WTC11 (cell line): ENCODE measurements at places on chromosomes 16 and 17. TPM values are rescaled to one million over a fixed set of nuclear protein-coding genes. Genes with fewer than 3 reads are reported as not detected.

DNA sequence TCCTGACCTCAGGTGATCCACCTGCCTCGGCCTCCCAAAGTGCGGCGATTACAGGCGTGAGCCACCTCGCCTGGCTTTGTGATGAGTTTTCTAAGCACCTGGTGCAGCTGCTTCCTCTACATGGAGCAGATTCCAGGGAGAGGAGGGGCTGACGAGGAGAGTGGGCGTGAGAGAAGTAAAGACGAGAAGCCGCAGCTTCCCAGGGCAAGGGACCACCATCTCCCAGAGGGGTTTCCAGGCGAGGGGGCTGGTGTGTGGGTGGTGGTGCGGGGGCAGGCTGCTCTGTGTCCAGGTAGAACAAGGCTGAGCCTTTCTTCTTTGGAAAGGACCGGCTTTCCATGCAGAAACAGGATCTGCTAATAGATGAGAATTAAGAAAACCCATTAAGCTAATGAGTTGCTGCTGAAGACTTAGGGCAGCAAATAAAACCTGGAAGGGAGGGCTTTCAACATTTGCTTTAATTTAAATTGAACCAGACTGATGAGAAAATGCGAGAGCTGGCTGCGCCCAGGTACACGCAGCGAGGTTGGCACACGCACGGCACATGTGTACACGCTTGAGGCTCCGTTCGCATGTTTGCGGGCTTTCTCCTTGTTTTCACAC lies 236.7 kb downstream of the RBFOX3 start:
- H3K4me3 ChIP-seq, result no peak overlapping the region
- H3K4me1 ChIP-seq, result peaks cover 18% of the 10 kb centered on the region
- H3K36me3 ChIP-seq, result no peaks in the 10 kb centered on the region
- DNase-seq, result no peak

- H3K4me1 ChIP-seq, result peaks cover 32% of the 10 kb centered on the region
- no peak overlapping the region for H3K4me3 ChIP-seq
- no peak overlapping the region for H3K27ac ChIP-seq
- DNase-seq, result no peak
Observed at GRCh38 chr17:74271901-74272561, 2.0 kb upstream of the DNAI2 start.

- peaks cover 25% of the 10 kb centered on the region for H3K4me1 ChIP-seq
- H3K4me3 ChIP-seq, result peak overlapping the region; percentile 71
- H3K27ac ChIP-seq, result no peak overlapping the region
- peaks cover 31% of the 10 kb centered on the region for H3K27me3 ChIP-seq
- peak; percentile 85 for DNase-seq
Observed at GRCh38 chr16:49857423-49858181, 1.7 kb upstream of the ZNF423 start.

- no peaks in the 10 kb centered on the region for H3K27me3 ChIP-seq
- no peak for DNase-seq
- no peak overlapping the region for H3K4me3 ChIP-seq
Observed at GRCh38 chr17:57533684-57534305, 211.3 kb downstream of the CCDC182 start.

DNA sequence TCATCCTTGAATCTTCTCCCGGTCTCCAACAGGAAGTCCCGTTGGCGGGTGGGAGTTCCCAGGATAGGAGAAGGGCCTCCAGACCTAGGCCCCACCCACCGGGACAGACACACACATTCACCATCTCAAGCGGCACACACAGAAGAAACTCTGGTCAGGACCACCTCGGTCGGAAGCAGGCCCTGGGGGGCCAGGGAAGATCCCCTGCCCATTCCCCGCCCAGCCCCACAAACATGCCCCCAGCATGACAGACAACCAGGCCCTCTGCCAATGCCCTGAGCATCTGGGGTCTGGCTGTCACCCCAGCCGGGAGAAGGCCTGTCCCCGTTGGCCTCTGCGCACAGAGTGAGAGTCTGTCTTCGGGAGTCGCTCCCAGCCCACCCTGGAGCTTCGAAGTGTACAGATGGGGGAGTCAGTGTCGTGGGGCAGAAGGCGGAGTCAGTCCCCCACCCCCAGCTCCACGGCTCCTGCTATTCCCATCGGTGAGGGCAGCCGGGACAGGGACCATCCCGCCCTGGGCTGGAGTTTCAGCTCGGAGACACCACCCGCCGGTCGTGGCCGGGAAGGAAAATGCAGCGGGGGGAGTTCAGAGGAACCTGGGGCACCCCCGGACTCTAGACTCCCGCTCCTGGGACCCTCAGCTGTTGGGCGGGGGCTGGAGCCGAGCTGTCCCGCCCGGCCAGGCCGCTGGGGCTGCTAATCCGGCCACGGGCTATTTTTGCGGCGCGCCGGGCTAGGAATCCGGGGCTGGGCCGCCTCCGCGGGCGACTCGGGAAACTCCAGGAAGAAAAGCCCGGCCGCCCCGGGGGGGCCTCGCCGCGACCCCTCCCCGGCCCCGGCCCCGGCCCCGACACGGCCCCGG lies 660 bp downstream of the RHBDF1 start:
- H3K4me1 ChIP-seq, result peaks cover 59% of the 10 kb centered on the region
- peak; percentile 78 for DNase-seq
- H3K27me3 ChIP-seq, result no peaks in the 10 kb centered on the region; the same call in 1 of the 2 replicates
- peak overlapping the region; percentile 88 for H3K27ac ChIP-seq
- no peaks in the 10 kb centered on the region for H3K36me3 ChIP-seq
- peak overlapping the region; percentile 81 for H3K4me3 ChIP-seq

DNA sequence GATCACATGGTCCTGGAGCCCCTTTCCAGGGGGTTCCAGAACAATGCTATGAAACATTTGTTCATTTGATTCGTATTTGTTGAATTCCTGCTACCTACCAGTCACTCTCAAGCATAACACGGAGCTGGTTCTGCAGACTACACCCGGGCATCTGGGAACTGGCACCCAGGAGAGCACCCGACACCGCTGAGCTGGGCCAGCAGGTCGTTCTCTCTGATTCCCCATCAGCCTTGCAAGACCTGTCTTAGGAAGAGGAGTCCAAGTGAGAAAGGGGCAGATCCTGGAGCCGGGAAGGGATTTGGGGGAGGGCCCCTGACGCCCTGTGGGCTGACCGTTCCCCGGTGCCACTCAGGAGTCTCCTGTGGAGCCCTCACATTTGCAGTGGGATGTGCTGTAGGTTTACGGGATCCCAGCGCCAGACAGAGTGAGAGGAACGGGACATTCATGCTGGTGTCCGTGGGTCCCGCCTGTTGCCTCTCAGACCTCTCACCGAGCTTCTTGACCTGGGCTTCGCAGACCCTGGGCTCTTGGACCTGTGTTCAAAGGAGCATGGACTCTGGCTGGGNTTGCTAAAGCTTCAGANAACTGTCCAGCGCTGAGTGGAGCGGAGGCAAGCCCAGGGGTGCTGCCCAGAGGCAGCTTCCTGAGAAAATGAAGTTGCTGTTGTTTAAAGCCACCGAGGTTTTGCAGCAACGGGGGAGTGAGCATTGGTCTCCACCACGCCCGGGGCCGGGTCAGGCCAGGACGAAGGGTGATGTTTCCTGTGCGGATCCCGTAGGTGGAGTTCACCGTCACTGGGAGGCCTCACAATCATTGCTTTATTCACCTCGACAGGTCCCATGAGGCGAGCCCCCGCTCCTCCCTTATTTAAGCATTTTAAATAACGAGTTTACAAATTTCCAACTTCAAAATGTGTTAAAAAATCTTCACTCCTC lies 49.2 kb downstream of the METRNL start:
- H3K36me3 ChIP-seq, result no peaks in the 10 kb centered on the region
- H3K4me3 ChIP-seq, result no peak overlapping the region
- DNase-seq, result no peak
- H3K27ac ChIP-seq, result no peak overlapping the region

DNA sequence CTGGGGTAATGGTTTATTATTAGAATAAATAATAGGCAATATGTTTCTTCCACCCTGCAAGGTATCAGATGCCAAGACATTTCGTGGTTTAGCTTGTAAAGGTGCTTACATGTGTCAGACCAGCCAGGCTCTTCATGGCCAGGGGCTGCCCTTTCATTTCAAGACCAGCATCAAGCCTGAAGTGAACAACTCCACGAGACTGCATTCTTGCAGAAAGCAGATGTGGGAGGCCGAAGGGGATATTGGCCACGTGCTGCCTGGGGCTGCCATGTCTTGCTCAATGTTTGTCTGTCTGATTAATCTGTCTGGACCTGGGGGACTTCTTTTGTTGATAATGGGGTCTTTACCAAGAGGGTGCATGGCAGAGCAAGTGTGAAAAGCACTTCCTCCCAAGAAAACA lies 294.2 kb upstream of the RBFOX1 start:
- no peak overlapping the region for H3K4me3 ChIP-seq
- H3K36me3 ChIP-seq, result peaks cover 67% of the 10 kb centered on the region
- H3K4me1 ChIP-seq, result no peaks in the 10 kb centered on the region
- no peak for DNase-seq
- H3K27me3 ChIP-seq, result peaks cover 8% of the 10 kb centered on the region
- no peak overlapping the region for H3K27ac ChIP-seq

DNA sequence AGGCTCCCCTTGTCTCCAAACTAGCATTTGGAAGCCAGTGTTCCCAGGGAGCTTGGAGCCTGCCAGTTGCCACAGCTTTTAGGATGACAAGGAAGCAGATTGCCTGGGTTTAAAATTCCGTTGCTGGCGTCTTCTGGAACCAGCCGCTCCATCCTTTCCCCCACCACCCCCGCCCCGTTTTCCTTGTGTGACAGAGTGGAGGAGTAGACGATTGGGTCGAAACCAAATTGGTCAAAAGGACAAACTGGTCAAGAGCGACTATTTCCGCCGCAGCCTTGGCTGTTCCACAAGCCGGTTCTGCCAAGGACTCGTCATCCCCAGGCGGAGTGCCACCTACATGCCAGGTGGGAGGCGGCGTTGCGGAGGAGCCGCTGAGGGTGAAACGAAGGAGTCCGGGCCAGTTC lies 91.1 kb downstream of the RPA1 start:
- H3K27ac ChIP-seq, result no peak overlapping the region
- peaks cover 7% of the 10 kb centered on the region for H3K27me3 ChIP-seq
- DNase-seq, result no peak
- H3K36me3 ChIP-seq, result no peaks in the 10 kb centered on the region
- no peak overlapping the region for H3K4me3 ChIP-seq
- no peaks in the 10 kb centered on the region for H3K4me1 ChIP-seq

GRCh38 chr17:50279639-50280038 lies 5.4 kb downstream of the TMEM92 start:
- H3K4me3 ChIP-seq, result no peak overlapping the region
- H3K27ac ChIP-seq, result no peak overlapping the region
- H3K27me3 ChIP-seq, result 0 out of 2 replicates have a peak, but pooled peaks cover 6% of the 10 kb centered on the region
- no peak for DNase-seq
- H3K4me1 ChIP-seq, result peaks cover 57% of the 10 kb centered on the region
- peaks cover 7% of the 10 kb centered on the region for H3K36me3 ChIP-seq

GRCh38 chr17:13302983-13303382 lies 285.2 kb upstream of the ELAC2 start:
- peaks cover 17% of the 10 kb centered on the region for H3K4me1 ChIP-seq
- no peaks in the 10 kb centered on the region for H3K36me3 ChIP-seq
- H3K4me3 ChIP-seq, result no peak overlapping the region

- peak overlapping the region; percentile 75; the same call in 1 of the 2 replicates for H3K27ac ChIP-seq
- no peak for DNase-seq
- no peak overlapping the region for H3K4me3 ChIP-seq
- peaks cover 69% of the 10 kb centered on the region for H3K4me1 ChIP-seq
Observed at GRCh38 chr17:69460963-69461922, 46.7 kb downstream of the MAP2K6 start.

DNA sequence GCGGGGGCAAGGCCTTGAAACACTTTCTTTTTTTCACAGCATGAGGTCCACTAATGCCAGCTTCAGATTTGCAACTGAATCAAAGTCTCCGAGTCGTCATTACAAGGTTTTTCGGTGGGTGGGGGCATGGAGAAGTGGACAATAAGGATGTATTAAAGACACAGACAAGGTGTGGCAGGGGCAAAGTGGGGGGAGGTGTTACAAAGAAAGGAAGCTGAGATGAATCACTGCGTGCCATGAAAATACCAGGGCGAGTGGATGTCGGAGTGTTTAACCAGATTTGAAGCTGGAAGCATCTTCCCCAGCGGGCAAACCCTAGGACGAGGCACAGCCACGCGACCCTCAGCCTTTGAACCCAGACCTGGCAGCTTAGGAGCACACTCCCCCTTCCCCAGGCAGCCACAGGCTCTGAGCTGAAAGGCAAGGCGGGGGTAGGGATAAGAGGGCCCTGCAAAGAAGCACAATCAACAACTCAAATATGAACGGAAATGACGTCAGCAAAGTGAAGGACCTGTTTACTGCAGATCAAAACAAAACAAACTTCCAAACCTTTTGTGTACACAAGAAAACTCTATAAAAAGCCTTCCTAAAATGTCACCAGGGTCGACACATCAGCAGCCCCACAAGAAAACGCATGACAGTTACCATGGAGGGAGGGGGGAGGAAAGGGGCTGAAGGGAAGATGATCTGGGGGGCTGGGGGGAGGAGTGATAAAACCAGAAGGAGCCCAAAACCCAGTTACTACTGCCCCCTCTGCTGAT lies 5.6 kb upstream of the ZFHX3 start:
- no peak for DNase-seq
- H3K4me3 ChIP-seq, result no peak overlapping the region
- H3K27ac ChIP-seq, result peak overlapping the region; percentile 78; the same call in 1 of the 2 replicates
- peaks cover 8% of the 10 kb centered on the region for H3K4me1 ChIP-seq
- no peaks in the 10 kb centered on the region; the same call in 1 of the 2 replicates for H3K27me3 ChIP-seq

DNA sequence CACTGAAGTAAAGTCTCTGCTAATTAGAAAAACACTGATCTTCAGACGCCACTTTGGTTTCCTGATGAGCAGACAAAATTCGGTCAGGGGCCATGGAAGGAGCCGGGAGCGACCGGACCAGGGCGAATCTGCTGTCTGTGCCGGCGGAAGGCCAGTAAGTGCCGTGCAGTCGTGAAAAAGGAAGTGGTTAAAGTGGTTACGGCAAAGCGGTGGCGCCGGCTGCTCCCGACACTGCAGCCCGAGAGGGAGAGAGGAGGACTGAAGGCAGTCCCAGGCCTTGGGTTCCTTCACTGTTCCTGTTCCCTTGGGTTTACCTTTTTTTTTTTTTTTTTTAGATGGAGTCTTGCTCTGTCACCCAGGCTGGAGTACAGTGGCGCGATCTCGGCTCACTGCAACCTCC lies 17.3 kb upstream of the HEXD start:
- H3K4me1 ChIP-seq, result no peaks in the 10 kb centered on the region
- H3K27ac ChIP-seq, result peak overlapping the region; percentile 78; the same call in 1 of the 2 replicates
- H3K36me3 ChIP-seq, result peaks cover 11% of the 10 kb centered on the region
- no peak overlapping the region for H3K4me3 ChIP-seq

DNA sequence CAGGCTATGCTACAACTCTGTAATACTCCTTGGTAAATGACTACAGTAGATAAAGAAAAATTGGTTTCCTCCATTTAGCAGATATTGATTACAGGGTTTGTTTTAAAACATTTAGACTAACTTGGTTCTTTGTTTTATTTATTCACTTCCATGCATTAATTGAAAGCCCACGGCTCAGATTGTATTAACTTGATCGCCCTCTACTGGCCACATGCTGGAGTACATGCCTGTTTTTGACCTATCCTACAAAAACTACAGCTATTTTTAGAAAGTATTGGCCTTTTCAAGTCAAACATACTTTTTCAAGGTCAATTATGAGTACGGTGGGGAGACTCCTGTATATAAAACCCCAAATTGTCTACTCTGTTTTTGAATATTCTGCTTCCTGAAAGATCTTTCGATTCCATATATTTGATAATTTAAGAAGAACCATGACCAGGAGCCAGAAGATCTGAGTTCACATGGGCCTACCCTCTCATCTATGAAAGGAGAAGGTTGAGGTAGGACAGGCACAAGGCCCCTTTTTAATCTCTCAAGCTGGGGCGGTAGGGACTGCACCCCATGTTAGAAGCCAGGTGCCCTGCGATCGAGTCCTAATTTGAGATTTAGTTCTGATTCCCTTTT lies 51.8 kb downstream of the CA10 start:
- peak; percentile 42 for DNase-seq
- H3K4me1 ChIP-seq, result peaks cover 7% of the 10 kb centered on the region
- no peak overlapping the region for H3K4me3 ChIP-seq

The GNG13 gene
- 0.34 TPM in 1 of 3 replicates, not detected in the others for total RNA-seq

The AATK gene
- total RNA-seq, result 2.9 to 4.4 TPM (median 3.0 TPM) in 3 replicates

The WNT9B gene
- 0.41 to 0.87 TPM (median 0.44 TPM) in 3 replicates for total RNA-seq

The TNFRSF17 gene
- 0.18 TPM in 1 of 3 replicates, not detected in the others for total RNA-seq

The ALOX15B gene
- 0.22 to 0.87 TPM (median 0.73 TPM) in 3 replicates for total RNA-seq
